ENCODE measurements at places on chromosomes 2 and 18. TPM values are rescaled to one million over a fixed set of nuclear protein-coding genes. Genes with fewer than 3 reads are reported as not detected.

PPP4R1 gene
- 35.7 TPM for total RNA-seq

DNA sequence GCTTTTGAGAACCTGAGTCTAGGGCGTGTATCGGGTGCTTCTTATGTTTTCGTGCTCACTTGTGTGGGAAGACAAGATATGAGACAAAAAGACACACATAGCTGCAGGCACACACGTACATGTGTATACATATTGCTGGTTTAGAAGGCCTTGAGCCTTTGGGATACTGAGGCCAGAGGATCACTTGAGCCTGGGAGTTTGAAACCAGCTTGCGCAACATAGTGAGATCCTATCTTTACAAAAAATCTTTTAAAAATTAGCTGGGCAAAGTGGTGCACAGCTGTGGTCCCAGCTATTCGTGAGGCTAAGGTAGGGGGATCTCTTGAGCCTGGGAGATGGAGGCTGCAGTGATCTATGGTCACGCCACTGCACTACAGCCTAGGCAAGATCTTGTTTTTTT, 18.8 kb upstream of the NEDD4L start:
- no peak for DNase-seq

- no peak for DNase-seq
Observed at GRCh38 chr2:108825254-108825653, 38.7 kb downstream of the CCDC138 start.

GRCh38 chr18:22451796-22452195, 34.1 kb upstream of the CTAGE1 start:
- no peak for DNase-seq

DNA sequence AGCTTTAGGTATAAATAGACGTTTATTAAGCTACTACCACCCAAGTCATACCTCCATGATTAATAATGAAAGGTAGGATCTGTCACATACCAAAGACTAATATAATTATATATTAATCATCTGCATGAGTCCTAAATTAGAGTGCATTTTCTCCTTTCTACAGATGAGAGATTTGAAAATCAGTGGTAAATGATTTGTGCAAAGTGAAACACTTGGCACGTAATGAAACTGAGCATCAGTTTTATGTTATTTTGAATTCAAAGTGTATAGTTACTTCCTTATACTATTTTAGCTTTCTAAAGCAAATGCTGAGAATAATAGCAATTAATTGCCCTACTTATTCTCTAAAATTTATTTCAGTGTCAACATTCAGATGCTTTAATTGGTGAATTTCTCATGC, 615.3 kb downstream of the TRIB2 start:
- DNase-seq: no peak

DNA sequence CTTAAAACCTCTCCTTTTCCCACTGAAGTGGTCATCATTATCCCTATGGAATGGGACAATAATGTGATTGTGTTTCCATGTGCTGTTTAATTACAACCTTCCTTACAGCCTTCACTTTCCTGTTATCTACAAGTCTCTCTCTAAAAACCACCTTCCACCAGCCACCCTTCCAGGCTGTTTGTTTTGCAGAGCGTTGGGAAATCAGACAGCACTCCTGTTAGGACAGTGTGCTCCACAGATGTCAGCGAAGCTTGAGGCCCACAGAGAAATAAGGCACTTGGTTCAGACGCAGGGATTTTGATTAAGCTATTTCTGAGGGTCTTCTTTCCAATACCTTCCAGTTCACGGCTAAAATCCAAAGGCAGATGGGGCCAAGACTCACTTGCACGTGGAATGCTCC, 32.3 kb upstream of the ASPRV1 start:
- no peak for DNase-seq

All from CD4-positive, alpha-beta T cell (primary cell).